PC-9 (cell line): ENCODE measurements at places on chromosomes 2 and 18. TPM values are rescaled to one million over a fixed set of nuclear protein-coding genes. Genes with fewer than 3 reads are reported as not detected.

The IL1A gene
- 0.55 TPM in 2 replicates for total RNA-seq

- peak; percentile 32 for DNase-seq
Observed at GRCh38 chr2:221343524-221343923, 228.6 kb downstream of the EPHA4 start.

The SERPINB5 gene
- 25.5 and 26.2 TPM in 2 replicates for total RNA-seq

The LRRC30 gene
- total RNA-seq: not detected in 2 replicates

GRCh38 chr18:23033056-23033455 is 99.9 kb downstream of the RBBP8 start:
- DNase-seq: no peak

The RGPD3 gene
- 0.09 TPM in 1 of 2 replicates, not detected in the other for total RNA-seq

GRCh38 chr2:171478345-171478744 is 43.9 kb upstream of the CYBRD1 start:
- no peak for DNase-seq

- DNase-seq: no peak
Observed at GRCh38 chr18:46456691-46457090, 200.3 kb downstream of the LOXHD1 start.

The ZCCHC2 gene
- total RNA-seq: 12.0 and 18.1 TPM in 2 replicates

DNA sequence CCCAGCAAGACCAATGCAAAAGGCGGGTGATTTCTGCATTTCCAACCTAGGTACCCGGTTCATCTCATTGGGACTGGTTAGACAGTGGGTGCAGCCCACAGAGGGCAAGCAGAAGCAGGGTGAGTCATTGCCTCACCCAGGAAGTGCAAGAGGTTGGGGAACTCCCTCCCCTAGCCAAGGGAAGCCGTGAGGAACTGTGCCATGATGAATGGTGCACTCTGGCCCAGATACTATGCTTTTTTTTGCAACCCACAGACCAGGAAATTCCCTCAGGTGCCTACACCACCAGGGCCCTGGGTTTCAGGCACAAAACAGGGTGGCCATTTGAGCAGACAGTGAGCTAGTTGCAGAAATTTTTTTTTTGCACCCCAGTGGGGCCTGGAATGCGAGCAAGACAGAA is 662.6 kb upstream of the ACVR2A start:
- peak; percentile 76 for DNase-seq

DNA sequence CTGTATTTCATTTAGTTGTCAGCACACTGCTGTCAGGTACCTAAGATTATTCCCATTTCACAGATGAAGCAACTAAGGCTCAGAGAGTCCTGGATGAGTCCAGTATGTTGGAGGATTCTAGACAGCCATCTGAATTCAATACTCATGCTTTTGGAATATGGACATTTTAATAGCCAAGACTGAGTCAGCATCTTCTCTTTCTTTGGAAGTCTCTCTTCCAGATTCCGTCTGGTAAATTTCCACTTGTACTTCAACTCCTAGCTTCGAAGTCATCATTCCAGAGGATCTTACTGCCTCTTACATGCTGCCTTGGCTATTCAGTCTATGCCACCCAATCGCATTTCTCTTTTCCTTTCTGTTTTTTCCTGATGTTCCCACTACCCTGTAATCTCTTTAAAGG is 40.6 kb downstream of the INSIG2 start:
- DNase-seq: no peak

GRCh38 chr2:287911-288757 is at the start of gene ALKAL2:
TSS of gene ALKAL2 (minus strand) at chr2:288091. CDS start at chr2:287835, 256 bp downstream.
- no peak for DNase-seq

The CDH2 gene
- 6.4 and 8.5 TPM in 2 replicates for total RNA-seq

- DNase-seq: no peak
Observed at GRCh38 chr2:41959760-41960159, 88.1 kb upstream of the PKDCC start.

The ERICH2 gene
- total RNA-seq: 1.7 and 2.0 TPM in 2 replicates

The OSBPL6 gene
- 2.6 and 3.5 TPM in 2 replicates for total RNA-seq
